Pons (tissue), 1 donor: ENCODE measurements at places on chromosomes 3 and 15.

- DNase-seq: no peak
Measured at GRCh38 chr15:101035611-101036010, 116.5 kb downstream of the LRRK1 start.

- DNase-seq: no peak
Measured at GRCh38 chr3:134004841-134005240, 24.9 kb downstream of the SLCO2A1 start.

DNA sequence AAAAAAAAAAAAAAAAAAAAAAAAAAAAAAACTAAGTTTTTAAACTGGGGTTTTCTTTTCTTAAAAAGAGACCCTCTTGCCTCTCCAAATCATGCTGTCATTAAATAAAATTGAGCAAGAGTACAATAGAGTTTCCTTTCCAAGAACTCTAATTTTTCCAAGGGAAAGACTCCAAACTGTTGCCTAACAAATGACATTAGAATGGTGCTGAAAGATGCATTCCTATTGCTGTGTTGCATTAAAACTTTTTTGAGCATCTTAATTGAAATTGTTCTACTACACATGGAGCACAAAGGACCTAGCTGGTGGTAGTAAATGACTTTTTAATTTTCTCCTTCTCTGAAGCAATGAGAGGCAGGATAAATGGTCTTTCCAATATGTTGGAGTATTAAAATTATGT is 469.1 kb upstream of the ARHGEF26 start:
- DNase-seq: no peak

GRCh38 chr3:153357436-153357835 is 195.4 kb downstream of the RAP2B start:
- no peak for DNase-seq

GRCh38 chr3:146543461-146544001 is 876 bp downstream of the PLSCR1 start:
- DNase-seq: peak; percentile 9

DNA sequence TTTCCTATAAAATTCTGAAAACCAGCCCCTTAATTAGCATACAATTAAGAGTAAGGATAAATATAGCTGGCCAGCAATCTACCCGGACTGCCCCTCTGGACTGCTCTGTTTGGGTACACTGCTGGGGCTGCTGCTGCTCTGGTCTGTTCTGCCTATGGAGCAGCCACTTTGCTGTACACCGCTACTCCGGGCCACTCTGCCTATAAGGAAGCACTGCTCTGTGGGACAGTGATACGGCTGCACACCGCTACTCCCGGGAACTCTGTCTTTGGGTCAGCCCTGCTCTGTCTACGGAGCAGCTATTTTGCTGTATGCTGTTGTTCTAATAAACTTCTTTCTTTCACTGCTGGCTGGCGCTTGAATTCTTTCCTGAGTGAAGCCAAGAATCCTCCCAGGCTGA is 316.5 kb upstream of the PLSCR5 start:
- no peak for DNase-seq

GRCh38 chr15:73134196-73134595 is 81.9 kb downstream of the NEO1 start:
- DNase-seq: no peak

DNA sequence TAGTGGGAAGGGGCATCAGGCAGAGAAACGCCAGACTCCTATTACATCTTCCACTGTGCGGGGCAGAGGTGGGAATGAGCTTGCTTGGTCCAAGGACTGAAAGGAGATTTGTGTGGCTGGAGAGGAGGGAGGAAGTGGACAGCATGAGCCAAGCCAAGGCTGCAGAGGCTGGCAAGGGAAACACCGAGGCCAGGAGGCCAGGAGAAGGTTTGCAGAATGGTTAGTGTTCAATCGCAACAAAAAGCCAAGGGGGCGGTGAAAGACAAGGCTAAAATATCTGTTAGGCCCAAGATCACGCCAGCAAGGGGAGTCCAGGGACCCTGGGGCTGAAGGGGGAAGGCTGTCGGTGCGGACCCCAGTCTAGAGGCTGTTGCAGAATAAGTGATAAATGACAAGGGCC is 75.8 kb downstream of the CPN2 start:
- no peak for DNase-seq

GRCh38 chr3:23749609-23750008 is 56.1 kb upstream of the UBE2E1 start:
- DNase-seq: no peak

- no peak for DNase-seq
Measured at GRCh38 chr3:109336291-109336861, 970 bp downstream of the DPPA4 start.

DNA sequence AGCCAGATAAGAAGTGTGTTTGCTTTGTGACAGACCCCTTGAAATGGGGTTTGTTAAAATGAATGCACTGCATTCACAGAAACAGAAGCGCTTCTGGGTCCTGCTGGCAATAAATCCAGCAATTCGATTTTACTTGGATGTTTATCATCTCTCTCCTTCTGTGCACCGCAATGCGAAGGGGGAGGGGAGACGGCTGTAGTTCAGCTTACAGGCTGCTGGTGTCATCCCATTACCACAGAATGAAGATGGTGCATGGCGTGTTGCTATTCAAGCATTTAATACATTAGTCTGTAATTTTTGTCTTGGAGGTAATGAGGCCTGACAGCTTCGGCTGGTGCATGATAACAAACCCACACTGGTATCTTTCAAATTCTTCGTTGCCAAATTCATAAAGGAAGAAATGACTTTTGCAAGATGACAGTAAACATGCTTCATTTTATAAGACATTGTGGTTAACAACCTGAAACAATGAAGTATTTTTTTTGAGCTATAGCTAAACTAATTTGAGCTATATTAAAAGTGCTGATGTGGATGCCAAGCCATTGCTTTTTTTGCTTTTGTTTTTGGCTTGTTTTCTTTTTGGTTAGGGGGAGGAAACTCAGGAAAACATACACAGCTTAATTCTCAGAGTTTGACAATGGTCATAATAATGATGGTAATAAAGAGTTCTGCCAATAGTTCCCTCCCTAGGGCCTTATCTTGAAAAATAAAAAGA is 418.3 kb downstream of the OTOL1 start:
- peak; percentile 86 for DNase-seq

DNA sequence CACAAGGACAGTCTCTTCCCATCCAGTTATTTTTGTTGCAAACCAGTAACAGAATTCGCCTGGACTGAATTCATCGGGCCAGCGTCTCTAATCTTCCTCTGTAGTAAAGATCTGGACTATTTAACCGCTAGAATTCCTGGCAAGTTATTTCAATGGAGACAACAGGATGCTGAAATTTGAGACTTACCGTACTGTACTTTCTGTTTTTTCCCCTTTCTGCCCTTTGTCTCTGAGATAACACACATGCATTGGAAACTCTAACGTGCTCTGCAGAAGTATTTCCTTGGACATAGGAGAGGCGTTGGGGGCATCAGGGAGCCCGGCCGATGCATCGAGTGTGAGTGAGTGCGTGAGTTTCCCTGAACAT is 61.5 kb downstream of the ASB7 start:
- DNase-seq: no peak

GRCh38 chr3:147191795-147192385 is 214.5 kb downstream of the ZIC4 start:
- DNase-seq: peak; percentile 74

- no peak for DNase-seq
Measured at GRCh38 chr15:40029979-40030893, 8.7 kb downstream of the SRP14 start.

DNA sequence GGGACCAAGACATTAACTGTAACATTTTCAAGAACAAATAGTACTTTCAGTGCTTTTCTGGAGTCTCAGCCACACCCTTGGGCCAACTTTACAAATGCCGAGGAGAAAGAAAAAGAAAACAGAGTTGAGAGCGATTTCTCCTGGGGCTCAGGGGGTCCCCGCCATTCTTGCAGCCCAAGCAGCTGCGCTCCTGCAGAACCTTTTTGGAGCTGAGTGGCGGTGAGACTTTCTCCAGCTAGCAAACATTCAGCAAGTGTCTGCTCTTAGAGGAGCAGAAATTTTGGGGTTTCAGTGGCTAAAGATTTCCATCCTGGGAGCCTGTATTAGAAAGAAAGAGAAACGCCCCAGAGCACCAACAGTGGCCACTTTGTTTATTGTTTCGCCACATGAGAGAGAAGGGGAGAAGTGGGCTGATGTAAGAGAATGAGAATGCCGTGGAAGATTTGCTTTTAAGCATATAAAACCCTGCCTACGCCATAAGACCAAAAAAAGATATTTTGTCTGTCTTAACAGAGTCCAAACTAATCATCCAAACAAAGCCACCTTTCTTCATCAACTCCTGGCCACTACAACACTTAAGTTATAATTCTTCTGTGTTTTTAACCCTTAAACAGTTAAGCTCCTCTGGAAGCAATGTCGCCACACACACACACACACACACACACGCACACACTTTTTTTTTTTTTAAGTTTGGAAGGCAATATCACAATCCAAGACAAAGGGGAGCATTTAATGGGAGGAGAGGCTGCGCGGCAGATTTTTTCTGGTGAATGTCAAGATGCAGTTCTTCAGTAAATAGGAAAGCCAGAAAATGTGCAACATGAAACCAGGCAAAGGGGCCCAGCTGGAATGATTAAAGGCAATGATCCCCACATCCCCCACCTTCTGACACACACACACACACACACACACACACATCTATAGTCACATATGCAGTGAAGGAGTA is 19.2 kb downstream of the EID1 start:
- peak; percentile 92 for DNase-seq

DNA sequence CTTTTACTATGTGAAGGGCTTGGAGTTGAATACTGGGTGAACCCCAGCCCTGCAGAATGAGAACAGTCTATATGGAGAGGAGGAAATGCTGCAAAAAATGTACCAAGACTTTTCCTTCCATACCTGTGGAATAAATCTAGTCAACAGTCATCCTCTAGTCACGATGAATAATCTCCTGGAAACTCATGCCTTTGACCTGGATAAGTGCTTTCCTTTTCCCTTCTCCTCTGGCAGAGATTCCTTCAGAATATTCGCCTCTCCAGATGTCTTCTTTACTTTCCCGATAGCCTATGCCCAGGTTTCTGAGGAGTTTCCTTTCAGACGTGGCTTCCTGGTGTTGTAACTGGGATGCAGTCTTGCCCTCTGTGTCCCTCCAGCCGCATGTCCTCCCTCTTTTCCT is 28.1 kb downstream of the CCNL1 start:
- DNase-seq: no peak

- DNase-seq: peak; percentile 12
Measured at GRCh38 chr15:32029862-32030781, at the start of gene CHRNA7. TSS of gene CHRNA7 (plus strand) at chr15:32030515. CDS start at chr15:32030595, 80 bp downstream.

GRCh38 chr3:18153571-18154173 is 271.5 kb downstream of the SATB1 start:
- DNase-seq: peak; percentile 3
